ENCODE measurements at places on chromosomes 11 and 22.

- no peak for DNase-seq
Observed at GRCh38 chr22:37109242-37109917, at the start of gene TMPRSS6. Gene TMPRSS6 (minus strand): TSS chr22:37109713. CDS start chr22:37103417, 6,296 bp downstream.

DNA sequence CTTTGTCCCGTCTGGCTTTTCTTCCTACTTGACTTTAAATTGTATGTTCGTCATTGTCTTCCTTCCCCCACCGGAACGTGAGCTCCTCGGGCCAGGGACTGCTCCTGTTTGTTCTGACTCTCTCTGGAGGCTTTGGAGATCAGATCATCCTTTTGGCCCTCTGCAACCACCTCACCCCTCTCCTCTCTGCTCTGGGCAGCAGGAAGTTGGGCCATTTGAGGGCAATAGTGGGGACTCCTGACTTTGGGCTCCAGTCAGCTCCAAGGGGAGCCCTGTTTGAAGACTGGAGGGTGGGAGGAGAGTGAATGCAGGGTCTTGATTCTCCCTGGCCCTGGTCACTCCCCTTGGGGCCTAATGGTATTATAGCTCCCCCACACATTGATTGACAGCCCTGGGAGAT lies 186.3 kb upstream of the B3GAT1 start:
- DNase-seq, result no peak

DNA sequence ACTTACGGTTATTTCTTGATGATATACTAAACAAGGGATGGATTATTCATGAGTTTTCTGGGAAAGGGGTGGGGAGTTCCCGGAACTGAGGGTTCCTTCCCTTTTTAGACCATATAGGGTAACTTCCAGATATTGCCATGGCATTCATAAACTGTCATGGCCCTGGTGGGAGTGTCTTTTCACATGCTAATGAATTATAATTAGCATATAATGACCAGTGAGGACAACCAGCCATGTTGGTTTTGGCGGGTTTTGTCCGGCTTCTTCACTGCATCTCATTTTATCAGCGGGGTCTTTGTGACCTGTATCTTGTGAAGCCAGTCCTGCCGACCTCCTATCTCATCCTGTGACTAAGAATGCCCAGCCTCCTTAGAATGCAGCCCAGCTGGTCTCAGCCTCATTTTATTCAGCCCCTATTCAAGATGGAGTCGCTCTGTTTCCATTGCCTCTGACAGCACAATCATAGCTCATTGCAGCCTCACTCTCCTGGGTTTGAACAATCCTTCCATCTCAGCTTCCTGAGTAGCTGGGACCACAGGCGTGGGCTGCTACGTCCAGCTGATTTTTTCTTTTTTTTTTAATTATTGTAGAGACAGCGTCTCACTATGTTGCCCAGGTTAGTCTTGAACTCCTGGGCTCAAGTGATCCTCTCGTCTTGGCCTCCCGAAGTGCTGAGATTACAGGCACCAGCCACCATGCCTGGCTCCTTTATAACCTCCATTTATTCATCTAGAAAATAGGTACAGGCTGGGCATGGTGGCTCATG lies 52.6 kb upstream of the EMID1 start:
- DNase-seq, result peak; percentile 35

DNA sequence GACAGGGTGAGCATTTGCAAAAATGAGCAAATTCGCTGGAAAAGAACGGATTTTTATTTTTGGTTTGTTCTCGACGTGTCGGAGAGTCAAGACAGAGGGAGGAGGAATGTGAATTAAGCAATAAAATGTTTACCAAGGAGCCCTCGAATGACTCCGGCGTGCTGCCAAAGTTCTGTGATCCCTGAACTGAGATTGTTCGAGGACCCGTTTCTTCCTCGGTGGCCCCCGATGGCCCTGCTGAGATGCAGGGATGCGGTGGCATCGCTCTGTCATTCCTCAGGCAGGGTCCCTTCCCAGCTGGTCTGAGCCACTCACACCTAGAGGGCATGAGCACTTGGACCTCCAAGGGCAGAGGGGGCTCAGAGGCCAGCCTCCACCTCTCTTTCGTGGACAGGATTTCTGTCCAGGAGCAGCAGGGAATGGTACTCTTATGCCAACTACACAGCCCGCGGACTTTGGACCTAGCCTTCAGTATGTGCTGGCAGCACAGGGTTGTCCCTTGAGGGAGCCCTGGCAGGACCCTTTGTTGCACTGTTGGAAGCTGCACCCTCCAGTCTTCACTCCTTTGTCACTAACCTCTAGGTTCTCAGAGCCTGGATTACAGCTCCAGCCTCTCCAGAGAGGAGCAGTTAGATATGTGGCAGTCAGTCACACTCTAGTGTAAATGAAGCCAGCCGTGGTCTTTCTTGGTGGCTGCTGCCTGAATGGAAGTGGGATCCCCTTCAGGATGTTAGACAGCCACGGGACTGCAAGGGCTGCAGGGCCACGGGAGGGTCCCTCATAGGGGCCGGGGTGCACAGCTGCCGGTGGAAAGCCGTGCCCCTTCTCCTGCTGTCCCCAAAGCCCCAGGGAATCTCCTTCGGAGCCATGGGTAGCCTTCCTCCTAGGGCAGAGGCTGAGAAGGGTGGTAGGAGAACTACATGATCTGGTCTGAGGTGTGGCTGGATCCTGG lies 109.4 kb upstream of the ANO1 start:
- peak; percentile 87 for DNase-seq

DNA sequence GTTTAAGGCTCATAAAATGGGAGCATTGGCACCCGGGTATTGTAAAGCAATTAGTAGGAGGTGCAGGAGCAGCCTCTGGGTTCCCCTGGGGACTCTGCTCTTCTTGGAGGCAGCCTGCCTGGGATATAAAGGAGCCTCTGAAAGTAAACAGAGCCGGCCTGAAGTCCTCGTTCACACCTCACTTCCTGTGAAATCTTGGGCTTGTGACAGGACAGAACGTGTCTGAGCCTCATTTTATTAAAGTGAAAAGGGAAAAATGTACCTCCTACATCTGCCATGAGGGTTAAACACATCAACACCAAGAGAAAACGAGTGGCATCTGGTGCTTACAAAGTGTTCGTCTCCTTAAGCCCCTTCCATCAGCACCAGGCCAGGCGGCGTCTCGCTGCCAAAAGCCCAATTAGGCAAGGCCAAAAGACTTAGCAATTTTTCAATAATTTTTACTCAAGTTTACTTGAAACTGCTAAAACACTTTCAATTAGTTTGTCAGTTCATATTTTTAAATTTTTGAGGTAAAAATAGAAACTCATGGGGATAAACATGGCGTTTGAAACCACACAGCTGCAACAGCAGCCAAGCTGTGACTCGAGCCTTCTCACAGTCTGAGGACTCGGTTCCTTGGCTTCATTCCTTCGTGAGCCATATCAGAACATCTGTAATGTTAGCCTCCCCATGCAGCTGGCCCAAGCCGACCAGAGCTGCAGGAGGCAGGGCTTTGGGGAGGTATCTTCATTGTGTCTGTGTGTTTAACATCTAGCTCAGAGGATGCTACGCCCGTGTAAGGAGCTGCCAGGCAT lies 33.6 kb downstream of the MAP6 start:
- DNase-seq, result peak; percentile 65

GRCh38 chr22:45562537-45563361 lies 60.1 kb downstream of the FBLN1 start:
- DNase-seq, result peak; percentile 15

DNA sequence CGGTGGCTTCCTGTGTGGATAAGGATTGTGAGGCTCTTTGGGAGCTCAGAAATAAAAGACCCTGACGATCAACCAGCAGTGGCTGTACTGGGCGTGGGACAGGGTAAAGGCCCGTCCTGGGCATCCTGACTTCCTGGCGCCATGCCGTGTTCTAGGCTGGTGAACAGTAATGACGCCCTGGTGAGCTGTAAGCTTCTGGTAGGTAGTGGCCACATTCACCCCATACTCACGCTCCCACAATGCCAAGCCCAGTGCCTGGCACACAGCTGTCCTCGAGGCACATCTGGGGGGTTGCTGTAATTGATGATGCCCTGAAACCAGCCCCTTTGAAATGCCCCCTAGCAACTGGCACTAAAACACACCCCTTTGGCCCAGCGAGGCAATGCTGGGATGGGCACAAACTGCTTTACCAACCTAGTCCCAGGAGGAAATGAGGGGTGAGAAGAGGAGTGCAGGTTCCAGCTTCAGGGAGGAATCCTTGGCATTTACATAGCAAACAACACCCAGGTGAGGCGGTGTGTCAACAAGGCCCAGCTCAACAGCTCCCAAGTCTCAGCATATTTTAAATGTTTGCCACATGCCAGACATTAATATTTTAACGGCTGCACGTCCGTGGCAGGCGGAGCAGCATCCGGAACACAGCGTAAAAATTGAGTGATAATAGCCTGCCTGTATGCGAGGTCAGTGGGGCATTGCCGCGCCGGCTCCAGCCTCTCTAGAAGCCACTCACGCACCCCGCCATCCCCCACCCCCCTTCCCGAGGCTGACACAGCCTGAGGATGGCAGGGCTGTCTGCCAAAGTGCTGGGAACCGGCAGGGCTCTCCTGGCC lies 79.3 kb downstream of the DSCAML1 start:
- peak; percentile 29 for DNase-seq

- no peak for DNase-seq
Observed at GRCh38 chr11:15795378-15795777, 561.0 kb downstream of the SOX6 start.

DNA sequence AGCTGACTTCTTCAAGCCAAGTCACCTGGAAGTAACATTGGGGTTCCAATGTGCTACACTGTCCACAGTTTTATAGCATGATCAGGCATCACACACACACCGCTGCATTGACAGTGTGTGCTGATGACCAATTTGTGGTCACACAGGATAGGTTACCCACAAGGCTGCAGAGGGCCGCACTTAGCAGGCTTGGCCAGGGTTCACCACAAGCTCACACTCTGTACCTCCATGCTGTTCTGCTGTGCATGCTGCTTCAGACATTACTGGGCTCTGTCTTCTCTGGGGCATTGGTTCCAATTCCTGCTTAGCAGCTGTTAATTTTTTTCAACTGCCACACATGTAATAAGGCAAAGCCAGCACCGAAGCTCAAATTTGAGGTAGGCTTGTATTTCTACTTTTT lies 11.0 kb upstream of the NRIP3 start:
- DNase-seq, result no peak

DNA sequence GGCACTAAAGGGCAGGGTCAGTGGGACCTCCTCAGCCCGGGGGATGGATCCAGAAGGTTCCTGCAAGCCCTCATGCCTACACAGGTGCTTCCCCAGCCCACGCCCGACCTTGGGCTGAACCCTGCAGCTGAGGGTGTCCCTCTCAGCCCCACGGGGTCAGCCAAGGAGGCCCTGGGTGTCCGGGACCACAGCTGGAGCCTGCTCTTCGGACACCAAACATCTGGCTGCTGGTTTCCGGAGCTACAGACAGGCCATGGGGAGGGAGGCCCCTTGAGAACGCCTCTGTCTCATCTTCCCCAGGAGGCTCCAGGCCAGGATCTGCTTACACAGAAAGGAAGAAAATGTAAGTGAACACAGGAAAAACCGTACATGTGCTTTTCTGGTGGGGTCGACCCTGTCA lies 355.7 kb downstream of the MN1 start:
- DNase-seq, result no peak

GRCh38 chr11:86610559-86611341 lies 61.7 kb downstream of the ME3 start:
- DNase-seq, result no peak

DNA sequence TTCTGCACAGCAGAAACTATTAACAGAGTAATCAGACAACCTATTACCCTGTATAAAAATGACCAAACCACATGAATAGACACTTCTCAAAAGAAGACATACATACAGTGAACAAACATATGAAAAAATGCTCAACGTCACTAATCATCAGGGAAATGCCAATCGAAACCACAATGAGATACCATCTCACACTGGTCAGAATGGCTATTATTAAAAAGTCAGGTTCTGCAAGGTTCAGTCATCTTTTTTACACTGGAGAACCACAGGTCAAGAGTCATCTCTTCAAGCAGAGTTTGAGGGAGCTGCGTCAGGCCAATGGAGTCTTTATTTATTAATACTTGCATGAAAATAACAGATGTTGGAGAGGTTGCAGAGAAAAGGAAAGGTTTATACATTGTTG lies 40.4 kb downstream of the RCN1 start:
- DNase-seq, result no peak

- no peak for DNase-seq
Observed at GRCh38 chr22:23207729-23208393, 27.6 kb downstream of the BCR start.

- DNase-seq, result no peak
Observed at GRCh38 chr11:78078218-78079167, 1.2 kb downstream of the NDUFC2 start.

GRCh38 chr11:65967329-65967934 lies 5.9 kb downstream of the SART1 start:
- DNase-seq, result peak; percentile 50

- DNase-seq, result no peak
Observed at GRCh38 chr11:126053415-126054286, 9.0 kb downstream of the CDON start.

GRCh38 chr11:28636033-28636432 lies 527.8 kb downstream of the METTL15 start:
- DNase-seq, result no peak

- DNase-seq, result no peak
Observed at GRCh38 chr11:7974668-7975067, 9.4 kb upstream of the NLRP10 start.

GRCh38 chr11:27348340-27348873 lies 14.6 kb downstream of the CCDC34 start:
- DNase-seq, result no peak

GRCh38 chr11:131606811-131607335 lies 236.5 kb downstream of the NTM start:
- no peak for DNase-seq

DNA sequence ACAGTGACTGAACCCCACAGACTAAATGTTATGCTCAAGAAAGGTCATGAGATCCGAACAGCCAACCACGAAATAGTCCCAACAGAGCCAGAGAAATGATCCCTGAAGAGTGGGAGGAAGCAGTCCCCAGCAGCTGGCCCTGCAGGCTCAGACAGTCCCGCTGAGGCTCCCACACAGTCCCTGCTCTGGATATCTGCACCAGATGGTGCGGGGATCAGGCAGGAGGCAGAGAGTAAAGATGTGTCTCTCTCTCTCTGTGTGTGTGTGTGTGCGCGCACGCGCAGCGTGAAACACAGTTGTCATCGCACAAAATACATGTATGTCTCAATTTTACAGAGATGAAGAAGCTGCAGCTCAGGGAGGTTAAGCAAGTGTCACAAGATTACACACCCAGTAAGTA lies 27.9 kb downstream of the GUCY1A2 start:
- DNase-seq, result peak; percentile 61

GRCh38 chr11:115696563-115696962 lies 192.3 kb upstream of the CADM1 start:
- DNase-seq, result no peak

GRCh38 chr11:96317985-96318384 lies 25.0 kb downstream of the MAML2 start:
- no peak for DNase-seq

All from right cardiac atrium (tissue), 5 donors.